Activated CD4-positive, alpha-beta T cell treated with anti-CD3 and anti-CD28 coated beads, Interleukin-10, Interleukin-2, amounts not matched to agents 100 ng/mL and 50 ng/mL, durations not matched to agents 16 hours and 8 hours (primary cell): ENCODE measurements at places on chromosomes 2 and 18.
A peak's percentile ranks its signal among the peaks of the same experiment; 100 is the strongest.

- DNase-seq = no peak
These were observed 40.9 kb downstream of the PDK1 start for GRCh38 chr2:172596776-172597175.

DNA sequence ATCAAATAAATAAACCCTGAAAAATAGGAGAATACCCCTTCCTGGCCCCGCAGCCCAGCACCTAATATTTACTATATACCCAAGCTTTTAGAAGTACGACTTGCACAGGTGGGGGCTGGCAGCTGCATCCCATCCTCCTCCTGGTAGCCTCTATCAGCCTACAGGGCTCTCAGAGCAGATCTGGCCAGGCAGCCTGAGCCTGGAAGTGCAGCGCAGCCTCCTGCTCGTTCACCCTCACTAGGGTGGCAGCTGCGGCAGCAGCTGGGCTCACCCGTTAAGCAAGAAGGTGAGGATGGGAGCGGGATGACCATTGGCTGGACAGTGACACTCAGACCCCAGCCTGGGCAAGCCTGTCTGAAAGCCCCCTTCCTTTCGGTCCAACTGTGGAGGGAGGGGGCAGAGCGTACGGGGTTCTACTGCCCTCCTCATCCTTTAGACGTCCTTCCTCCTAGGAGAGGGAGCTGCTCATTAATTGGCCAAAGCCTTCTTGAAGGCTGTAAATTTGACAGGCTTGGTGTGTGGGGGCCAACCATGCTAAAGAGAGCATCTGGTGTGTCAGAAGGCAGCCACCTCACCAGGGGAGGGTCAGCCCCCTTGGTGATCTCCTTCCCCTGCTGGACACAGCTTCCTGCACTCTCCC, 23.3 kb downstream of the MPHOSPH10 start:
- no peak for DNase-seq

DNA sequence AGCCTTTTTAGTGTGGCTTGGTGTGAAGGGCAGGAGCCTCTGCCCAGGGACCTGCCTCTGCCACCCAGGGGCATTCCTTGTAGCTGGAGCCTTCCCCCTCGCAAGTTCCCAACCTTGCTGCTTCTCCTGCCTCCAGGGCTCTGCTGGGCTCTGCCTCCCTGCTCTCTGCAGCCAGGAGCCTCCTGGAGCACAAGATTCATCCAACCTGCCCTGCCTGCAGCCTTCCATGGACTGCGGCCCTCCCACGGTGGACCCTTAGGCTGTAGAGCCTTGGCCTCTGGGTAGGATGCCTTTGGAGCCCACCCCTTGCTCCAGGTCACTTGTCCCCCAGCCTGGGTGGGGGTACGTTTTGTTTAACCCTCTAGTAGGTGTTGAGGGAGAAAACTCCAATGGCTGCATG, 2.5 kb downstream of the SLC66A3 start:
- no peak for DNase-seq

DNA sequence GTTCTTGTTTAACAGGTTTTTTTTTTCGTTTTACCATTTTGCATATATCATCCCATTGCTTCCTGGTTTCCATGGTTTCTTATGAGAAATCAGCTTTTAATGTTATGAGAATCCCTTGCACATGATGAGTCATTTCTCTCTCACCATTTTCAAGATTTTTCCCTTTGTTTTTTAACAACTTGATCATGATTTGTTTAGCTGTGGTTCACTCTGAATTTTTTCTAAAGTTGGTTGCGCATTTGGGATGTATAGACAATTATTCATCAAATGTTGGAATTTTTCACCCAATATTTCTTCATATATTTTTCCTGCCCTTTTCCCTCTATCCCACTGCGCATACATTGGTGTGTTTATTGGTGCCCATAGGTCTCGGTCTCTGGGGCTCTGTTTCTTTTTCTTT, 42.4 kb upstream of the BIN1 start:
- no peak for DNase-seq

GRCh38 chr2:42223067-42223854, 54.1 kb downstream of the EML4 start:
- no peak for DNase-seq

- DNase-seq = no peak
These were observed 1.0 kb upstream of the HJURP start for GRCh38 chr2:233855345-233855744.

- DNase-seq = no peak
These were observed 336.6 kb upstream of the MYT1L start for GRCh38 chr2:2667690-2668089.

- DNase-seq = no peak
These were observed 12.8 kb upstream of the TWSG1 start for GRCh38 chr18:9321736-9322135.

- no peak for DNase-seq
These were observed 1.1 kb upstream of the NAPG start for GRCh38 chr18:10524507-10525370.

- no peak for DNase-seq
These were observed 17.8 kb upstream of the KLHL30 start for GRCh38 chr2:238120463-238121298.

DNA sequence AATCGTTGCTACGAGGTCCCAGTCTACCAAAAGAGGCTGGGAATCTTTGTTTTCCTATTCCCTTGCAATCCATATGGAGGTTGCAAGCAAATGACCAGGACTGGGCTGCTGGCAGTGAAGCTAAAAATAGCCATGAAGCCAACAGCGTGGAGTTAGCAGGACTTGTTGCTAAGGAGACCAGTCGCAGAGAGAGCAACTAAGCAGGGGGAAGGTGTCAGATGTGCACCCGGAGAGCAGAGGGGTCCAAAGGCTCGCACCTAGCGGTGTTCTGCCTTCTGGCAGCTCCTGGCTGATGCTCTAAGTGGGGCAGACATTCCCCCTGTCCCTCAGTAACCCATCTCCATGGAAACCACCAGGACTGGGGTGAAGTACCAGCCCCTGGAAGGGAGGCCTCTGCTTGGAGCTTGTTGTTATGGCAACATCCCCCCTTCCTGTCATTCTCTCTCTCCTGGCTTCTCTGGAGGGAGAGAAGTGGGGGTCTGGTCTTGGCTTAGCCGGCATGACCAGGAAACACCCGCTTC, 84.6 kb downstream of the DNMT3A start:
- no peak for DNase-seq

DNA sequence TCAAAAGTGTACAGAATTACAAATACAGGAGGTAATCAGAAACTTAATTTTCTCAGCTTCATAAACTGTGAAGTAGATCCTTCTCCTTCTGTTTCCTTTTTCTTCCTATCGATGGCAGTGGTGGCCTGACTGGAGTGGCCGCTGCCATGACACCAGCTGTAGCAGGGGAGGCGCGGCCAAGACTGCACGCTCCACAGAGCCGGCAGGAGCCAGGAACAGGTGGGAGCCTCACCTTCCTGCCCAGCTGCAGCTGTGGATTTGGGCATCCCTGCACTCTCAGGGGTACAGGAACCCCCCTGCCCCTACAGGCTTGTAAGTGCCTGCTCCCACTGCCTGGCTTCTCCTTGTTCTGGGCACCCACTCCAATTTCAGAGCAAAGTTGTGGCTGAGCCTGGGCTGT, 76.1 kb downstream of the EPB41L3 start:
- DNase-seq = no peak

DNA sequence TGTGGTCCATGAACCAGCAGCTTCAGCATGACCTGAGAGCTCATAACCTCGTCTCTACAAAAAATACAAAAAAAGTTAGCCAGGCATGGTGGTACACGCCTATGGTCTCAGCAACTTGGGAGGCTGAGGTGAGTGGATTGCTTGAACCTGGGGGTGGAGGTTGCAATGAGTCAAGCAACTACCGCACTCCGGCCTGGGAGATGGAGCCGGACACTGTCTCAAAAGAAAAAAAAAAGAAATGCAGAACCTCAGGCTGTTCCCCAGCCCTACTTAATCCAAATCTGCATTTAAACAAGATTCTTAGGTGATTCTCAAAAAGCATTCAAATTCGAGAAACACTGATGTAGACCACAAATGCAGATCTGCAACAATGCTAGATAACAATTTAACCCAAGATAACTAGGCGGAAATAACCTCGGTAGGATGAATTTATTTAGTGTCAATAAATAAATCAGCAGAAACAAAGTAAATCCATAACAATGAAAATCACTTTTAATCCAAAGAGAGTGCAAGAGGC, 203.5 kb downstream of the SP3 start:
- DNase-seq = no peak

DNA sequence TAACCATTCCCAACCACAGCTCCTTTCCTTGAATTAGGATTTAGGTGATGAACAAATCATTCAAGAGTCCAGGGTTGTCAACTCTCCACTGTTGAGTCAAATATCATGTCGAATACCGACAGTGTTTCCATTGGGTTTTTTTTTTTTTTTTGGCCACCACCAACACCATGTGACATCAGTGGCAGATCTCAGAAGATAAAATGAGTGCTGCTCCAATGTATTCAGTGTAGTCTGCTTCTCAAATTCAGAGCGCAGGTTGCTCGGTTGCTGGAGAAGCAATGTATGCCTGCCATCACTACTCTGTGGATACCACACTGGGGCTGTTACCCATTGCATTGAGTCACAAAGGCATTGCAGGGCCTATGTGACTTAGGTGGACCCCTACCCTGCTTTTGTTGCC, 10.8 kb upstream of the ATL2 start:
- DNase-seq = no peak

DNA sequence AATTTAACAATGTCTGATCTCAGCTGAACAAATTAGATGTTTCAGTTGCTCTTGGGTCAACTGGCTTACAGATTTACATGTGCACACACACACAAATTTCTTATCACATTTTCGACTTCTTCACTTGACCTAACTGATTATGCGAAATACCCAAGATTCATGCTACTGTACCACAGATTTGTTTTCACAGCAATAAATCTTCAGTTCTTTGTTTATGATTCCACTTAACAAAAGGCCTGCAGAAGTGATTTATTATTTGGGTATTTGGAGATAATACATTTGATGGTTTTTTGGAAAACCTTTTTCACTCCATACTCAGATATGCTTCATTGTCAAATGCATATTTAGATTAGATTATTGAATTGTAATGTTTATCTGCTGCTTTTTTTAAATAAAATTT, 129.0 kb downstream of the GALNT1 start:
- no peak for DNase-seq

GRCh38 chr18:11268153-11268552, 118.8 kb upstream of the PIEZO2 start:
- DNase-seq = no peak

DNA sequence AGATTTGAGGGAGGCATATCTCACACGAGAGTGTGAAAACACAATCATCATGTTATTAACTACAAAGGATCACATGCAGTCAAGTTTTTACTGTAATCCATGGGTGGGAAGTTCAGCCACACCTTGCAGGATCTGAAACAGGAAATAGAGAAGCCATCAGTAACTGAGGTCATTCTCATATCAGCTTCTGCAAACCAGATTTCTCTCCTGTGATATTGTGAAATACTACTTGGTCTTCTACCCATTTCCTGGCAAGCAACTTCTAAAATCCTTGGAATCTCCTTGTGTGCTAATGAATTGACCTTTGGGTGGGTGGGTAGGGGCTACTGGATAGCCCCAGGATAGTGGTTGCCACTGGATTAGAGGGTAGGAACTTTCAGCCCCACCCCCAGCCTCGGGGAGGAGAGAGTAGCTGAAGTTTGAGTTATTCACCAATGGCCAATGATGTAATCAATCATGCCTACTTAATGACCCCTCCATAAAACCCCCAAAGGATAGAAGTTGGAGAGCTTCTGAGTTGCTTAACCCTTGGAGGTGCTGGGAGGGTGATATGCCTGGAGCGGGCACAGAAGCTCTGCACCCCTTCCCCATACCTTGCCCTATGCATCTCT, 25.6 kb upstream of the TGIF1 start:
- DNase-seq = no peak

GRCh38 chr2:150136401-150136800, 351.1 kb downstream of the RND3 start:
- DNase-seq = no peak

DNA sequence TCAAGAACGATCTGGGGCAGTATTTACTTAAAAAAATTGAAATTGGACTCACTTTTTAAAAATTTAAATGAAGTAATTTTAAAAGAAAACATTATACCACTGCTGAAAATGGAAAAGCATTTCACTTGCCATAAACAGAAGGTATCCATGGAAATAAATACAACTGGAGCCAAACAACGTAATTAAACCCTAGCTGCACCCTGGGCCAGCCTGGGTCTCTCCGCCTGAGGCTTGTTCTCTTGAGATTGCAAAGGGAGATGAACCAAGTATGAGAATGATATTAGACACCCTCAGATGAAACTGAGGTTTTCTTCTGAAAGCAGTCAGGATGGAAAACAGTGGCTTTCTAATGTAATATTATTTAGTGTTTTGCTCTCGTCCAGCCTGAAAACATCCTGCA, 264.4 kb downstream of the KCNE4 start:
- DNase-seq = no peak

DNA sequence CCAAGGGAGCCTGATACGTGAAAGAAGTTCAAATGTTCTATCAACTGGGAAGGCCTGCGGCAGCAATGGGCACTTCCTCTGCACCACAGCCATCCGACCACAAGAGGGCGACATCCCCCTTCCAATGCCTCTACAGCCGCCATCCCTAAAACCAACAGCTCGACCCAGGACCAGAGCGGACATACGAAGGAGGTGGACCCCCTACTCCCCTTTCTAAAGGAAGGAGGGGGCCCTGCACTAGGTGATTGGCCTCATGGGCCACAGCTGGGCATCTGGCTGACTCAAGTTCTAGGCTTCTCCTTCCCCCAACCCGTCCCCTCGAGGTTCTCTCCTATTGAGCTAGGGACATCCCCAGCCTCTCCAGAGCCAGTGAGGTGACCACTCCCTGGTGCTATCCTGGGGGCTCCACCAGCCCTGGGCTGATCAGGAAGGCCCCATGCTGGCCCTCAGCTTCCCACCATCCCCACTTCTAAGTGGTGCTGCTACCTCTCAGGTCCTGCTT, 217.2 kb downstream of the TNS1 start:
- DNase-seq = peak; percentile 75

GRCh38 chr2:157252529-157252928, 5.0 kb upstream of the GALNT5 start:
- DNase-seq = no peak

- no peak for DNase-seq
These were observed 1.4 kb downstream of the CCDC85A start for GRCh38 chr2:56185101-56185581.

GRCh38 chr2:70527447-70528080, 26.1 kb downstream of the TGFA start:
- DNase-seq = no peak

- DNase-seq = no peak
These were observed 273.6 kb upstream of the NCKAP5 start for GRCh38 chr2:133841900-133842299.

DNA sequence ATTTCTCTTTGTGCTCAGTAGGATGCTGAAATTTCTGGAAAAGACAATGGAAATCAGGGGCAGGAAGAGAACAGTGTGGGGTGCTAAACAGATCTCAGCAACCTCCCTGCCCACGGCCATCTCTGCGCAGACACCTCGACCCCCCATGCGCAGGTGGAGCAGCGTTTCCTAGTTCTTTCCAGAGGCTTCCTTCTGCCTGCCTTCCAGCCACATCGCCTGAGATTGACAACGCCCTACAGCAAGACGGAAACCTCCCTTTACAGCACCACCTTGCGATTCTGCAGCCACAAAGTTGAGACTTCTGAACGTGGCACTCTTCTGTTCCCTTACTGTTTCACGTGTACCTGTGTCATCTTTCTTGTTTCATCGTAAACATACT, 31.4 kb upstream of the CASP8 start:
- DNase-seq = no peak
